ENCODE measurements at places on chromosomes 4 and X.

- peak; percentile 25 for DNase-seq
Observed at GRCh38 chr4:26489101-26489985, 941 bp downstream of the CCKAR start.

- peak; percentile 13 for DNase-seq
Observed at GRCh38 chrX:46628460-46629371, 55.2 kb downstream of the CHST7 start.

DNA sequence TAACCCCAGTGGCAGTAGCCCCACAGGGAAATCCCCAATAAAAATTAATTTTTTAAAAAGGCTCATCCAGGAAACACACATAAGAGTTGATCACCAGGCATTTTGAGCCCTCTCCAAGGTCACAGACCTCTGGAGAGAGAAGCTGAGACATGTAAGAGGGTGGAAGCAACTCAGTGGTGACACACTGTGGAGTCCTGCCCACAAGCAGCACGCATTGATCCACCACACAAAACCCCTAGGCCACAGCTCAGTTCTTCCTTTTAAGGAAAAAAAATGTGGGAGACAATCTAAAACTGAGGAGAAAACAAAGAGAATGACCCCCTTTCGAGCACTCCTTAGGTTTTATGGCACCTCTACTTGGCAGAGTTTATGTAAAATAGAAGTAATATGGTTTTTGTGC lies 71.7 kb upstream of the S100G start:
- peak; percentile 79 for DNase-seq

- DNase-seq: peak; percentile 72
Observed at GRCh38 chrX:116379854-116380253, 56.6 kb upstream of the SLC6A14 start.

DNA sequence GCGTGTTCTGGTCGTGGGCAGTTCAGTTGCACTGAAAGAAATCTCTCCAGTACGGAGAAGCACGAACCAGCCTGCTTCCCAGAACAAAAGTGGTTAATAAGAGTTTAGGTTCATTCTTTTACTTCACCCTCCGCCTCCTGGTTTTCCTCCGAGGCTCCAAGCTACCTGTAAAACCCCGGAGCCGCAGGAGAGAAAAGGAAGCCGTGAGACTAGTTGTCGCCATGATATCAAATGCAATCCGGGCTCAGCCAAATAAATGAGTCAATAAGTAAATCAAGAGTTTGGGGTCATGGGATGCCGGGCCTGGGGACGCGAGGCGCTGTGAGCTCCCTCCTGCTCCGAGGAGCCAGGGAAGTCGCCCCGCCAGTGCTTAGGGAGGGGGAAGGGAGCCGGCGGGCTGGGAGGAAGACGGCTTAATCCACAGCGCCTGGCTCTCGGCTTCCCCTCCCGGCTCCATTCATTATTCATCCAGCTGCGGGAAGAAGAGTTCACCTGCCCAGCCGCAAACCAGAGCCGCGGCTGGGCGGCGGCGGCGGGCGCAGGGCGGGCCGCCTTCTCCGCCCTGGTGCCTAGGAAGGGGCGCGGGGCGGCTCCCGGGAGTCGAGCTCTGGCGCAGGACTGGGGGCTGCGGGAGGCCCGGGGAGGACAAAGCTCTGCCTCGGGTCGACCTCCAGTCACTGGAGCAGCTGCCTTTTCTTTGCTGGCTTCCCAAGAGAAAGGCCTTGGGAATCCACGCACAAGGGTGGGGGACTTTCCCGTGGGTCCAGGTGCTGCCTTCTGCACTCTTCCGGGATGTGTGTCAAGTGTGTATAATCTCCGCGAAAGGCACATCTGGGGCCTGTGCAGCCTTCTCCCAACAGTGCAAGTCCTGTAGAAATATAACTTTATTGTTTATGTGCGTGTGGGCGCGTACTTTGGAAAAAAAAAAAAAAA lies 1.7 kb downstream of the FRAS1 start:
- DNase-seq: peak; percentile 31

DNA sequence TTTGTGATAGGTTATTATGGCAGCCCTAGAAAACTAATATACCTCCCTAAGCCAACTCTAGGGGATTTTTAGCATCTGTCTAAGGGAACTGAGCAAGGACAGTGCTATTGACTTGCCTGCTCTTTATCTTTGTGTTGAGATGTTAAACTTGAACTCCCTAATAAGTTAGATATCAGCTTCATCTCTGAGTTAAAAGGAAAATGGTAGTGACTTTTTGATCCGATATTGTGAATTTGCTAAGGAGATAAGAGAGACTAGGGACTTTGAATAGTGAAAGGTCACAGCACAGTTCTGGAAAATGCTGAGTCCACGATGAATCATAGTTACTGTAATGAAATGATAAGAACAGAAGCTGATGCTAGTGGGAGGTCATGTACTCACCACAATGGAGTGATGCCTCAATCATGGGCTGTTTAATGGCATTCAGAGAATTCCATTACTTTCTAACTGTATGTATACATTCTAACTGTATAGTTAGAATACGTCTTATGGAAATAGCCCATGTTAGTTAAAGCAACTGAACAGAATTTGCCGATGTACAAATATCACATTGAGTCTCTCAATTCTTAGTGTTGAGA lies 147.2 kb downstream of the GLRA3 start:
- peak; percentile 71 for DNase-seq

GRCh38 chrX:22184096-22184495 lies 88.6 kb upstream of the CBLL2 start:
- DNase-seq: no peak

DNA sequence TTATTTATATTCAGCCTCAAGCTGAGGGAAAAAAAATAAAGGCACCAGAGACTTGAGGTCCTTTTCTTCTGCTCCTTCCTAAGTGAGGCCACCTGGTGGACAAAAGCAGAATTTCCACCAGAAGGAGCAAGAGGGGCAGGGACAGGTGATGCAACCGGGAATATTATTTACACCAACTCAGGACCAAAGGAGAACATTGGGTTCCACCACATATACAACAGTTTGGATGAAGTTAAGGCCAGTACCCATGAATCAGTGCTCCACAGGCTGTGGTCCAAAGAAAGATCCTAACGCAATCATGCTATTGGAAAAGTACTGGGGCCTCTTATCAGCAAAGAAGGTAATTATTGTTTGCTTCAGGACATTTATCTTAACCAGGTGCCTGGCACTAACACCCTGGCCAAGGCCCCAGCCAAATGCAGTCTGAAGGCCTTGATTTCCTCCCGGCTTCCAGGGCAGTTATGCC lies 57.4 kb downstream of the TSC22D3 start:
- DNase-seq: peak; percentile 85

- DNase-seq: peak; percentile 57
Observed at GRCh38 chr4:78496021-78496643, 55.4 kb upstream of the ANXA3 start.

DNA sequence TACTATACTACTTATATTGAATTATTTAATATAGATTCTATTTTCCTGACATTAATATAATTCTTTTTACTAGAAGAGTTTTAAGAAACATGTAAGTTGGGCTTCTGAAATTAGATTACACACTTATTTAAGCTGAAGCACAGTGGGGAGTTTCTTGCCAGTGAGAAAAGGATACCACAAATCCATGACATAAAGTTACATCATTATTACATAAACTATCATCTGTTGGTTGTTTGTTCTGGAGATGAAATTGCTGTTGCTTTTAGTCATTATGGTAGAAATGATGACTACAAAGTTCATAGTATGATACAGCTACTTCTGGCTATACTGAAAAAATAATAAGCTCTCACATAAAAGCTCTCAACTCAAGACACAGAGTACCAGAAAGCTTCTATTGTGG lies 880.4 kb downstream of the PCDH18 start:
- no peak for DNase-seq

- DNase-seq: no peak
Observed at GRCh38 chr4:152997771-152998487, 61.8 kb downstream of the FHDC1 start.

DNA sequence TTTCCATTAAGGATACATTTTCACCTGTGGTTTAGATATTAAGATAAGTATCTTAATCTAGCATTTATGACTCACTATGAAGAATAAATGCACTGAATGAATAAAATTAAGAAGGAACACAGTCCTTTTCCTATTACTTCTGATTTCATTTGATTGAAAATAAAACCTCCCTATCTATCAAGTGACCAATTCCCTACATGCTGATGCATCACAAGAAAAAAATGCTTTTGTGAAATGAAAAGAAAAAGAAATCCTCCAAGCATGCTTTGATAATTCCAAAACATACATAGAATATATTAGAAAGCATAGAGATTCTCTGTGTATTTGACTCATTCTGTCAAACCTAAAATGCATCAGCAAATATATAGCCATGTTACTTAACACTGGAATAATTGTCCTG lies 37.1 kb downstream of the PCDH10 start:
- DNase-seq: peak; percentile 4

DNA sequence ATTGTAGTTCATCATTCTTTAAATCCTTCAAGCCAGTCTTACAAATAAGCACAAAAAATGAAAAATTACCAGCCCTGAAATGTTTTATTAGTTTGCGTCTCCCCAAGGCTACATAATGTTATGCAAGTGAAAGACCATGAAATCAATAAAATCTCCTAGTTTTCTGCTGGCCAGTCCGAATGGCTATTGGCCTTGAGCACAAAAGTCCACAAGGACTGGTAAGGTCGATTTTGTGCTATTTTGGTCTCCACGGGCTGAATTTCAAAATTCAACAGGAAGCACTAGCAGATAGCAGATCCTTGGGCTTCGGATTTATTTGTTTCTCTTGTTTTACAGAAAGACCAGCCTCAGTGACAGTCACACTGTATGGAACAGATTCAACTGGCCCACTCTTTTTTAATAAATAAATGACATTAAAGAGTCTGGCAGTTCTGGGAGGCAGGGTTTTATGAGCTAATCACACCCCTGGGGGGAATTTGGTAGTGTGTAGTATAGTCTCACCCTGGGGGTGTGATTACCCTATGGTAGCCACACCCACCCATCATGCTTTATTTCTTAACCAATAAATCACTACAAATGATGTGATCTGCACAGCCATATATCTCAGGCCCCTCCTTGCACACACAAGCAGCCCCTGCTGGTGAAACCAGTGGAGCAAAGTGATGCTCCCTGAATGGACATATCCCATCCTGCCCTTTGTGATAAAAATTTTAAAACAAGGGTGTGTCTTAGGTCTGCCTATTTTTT lies 51.1 kb upstream of the TMEM33 start:
- DNase-seq: no peak

DNA sequence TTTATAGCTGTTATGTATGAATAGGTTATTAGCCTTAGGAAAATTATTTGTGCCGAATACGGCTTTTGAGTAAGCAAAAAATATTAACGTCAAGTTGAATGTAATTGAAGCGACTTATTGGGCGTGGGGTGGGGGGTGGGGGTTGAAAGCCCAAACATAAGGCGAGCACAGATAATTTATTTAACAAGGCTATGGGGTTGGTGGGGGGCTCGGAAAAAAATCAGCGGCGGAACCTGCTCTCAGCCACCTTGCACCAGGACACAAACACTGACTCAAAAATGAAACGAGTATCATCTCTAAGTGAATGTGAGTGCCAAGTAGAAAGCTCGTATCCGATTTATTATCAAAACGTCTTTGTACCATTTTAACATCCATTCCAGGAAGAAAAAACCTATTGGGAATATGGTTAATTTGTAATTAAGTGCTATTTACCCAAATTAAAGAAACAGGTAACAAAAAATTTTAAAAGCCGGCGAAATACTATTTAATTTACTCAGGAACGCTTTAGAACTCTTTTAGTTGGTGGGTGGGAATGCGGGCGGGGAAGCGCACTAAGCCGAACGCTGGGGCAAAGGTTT lies 902 bp upstream of the LARP1B start:
- DNase-seq: no peak

- no peak for DNase-seq
Observed at GRCh38 chrX:83934220-83934619, 73.3 kb downstream of the CYLC1 start.

GRCh38 chrX:15719324-15719968 lies 18.6 kb upstream of the CA5B start:
- no peak for DNase-seq

- no peak for DNase-seq
Observed at GRCh38 chrX:9318766-9319165, 146.1 kb upstream of the TBL1X start.

- no peak for DNase-seq
Observed at GRCh38 chr4:148327683-148328082, 114.5 kb downstream of the NR3C2 start.

- DNase-seq: no peak
Observed at GRCh38 chrX:121336831-121337421, 289.5 kb downstream of the GLUD2 start.

GRCh38 chr4:55363691-55364351 lies 17.8 kb downstream of the SRD5A3 start:
- DNase-seq: no peak

DNA sequence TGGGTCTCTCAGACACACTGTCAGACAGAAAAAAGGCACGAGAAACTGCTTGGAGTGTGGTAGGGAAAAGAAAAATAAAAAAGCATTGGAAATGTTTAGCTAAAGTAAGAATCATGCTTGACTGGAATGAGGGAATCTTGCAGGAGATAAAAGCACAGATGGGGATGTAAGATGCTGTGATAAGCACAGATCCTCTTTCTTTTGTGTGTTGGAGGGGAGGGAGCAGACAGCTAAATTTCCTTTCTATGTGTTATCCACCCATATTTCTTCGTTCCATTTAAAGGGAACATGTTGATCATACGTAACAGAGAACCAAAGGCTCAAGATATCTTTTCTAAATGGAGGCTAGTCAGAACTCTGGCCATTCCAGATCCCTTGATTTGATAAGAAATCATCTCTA lies 614.0 kb upstream of the LCORL start:
- no peak for DNase-seq

DNA sequence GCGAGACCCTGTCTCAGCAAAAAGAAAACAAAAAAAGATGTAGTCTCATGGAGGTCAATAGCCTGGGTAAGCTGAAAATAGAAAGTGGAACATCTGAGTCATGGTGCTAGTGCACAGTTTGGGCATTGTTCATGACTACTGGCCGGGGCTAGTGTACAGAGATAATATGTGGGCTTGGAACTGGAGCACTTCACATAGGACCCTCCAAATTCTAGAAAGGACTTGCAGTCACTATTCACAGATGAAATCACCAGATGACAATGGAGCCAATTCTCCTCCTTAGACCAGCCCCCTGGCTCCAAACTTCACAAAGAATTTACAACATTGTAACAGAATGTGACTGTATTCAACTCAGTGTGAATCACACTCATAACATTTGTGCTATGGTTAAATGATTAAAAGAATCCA lies 367.8 kb upstream of the SLC7A11 start:
- DNase-seq: peak; percentile 78

GRCh38 chrX:42567268-42567667 lies 210.7 kb downstream of the PPP1R2C start:
- DNase-seq: peak; percentile 4

Measured in fibroblast of upper back skin (primary cell).